ENCODE measurements at places on chromosomes 12 and 14.

DNA sequence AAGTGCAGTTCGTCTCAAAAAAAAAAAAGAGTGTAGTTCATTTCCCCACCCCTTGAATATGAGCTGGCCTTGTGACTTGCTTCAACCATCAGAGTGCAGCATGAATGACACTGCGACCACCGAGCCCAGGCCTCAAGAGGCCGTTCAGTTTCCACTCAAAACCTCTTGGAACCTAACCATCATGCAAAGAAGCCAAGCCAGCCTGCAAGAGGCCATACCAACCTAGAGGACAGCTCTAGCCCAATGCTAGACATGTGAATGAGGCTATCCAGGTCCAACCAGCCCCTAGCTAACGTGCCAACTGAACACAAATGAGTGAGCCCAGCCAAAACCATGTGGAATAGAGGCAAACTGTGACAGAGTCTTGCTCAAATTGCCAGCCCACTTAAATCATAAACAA, 29.7 kb downstream of the R3HDM2 start:
- DNase-seq: no peak

GRCh38 chr12:2490831-2491230, 303.9 kb upstream of the FKBP4 start:
- DNase-seq: no peak

GRCh38 chr12:93341409-93342049, 36.2 kb upstream of the NUDT4 start:
- no peak for DNase-seq

DNA sequence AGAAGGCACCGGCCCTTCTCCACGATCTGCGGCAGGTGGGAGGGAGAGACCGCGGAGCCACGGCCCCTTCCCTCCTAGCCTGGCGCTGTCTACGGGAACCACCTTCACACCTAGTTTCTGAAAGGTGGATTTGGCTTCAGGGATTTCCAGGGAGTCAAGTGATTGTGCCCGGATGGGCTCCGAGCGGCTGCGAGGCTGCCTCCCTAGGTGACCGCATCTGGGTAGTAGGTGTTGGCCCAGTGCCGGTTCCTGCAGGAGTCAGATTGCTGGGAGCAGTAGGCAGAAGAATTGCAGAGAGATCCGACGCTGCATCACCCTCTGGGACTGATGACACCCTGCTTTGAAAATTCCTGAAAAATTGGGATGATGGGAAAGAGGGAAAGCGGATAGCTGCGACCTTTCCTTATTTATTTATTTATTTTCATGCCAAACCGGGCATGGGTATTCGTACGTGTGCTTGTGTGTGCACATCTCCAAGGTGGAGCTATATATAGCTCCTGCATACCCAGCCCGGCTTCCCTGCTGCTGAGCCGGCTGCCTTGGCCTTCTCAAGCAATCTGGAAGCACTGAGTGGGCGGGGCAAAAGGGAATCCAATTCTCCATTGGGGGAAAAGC, 1.1 kb downstream of the CNTN1 start:
- DNase-seq: no peak

GRCh38 chr14:24132061-24132685, 1.7 kb downstream of the FITM1 start:
- DNase-seq: peak; percentile 31

- DNase-seq: no peak
These were observed 15.2 kb upstream of the RNASE12 start for GRCh38 chr14:20606190-20606901.
